ENCODE measurements at places on chromosomes 7 and 10.

DNA sequence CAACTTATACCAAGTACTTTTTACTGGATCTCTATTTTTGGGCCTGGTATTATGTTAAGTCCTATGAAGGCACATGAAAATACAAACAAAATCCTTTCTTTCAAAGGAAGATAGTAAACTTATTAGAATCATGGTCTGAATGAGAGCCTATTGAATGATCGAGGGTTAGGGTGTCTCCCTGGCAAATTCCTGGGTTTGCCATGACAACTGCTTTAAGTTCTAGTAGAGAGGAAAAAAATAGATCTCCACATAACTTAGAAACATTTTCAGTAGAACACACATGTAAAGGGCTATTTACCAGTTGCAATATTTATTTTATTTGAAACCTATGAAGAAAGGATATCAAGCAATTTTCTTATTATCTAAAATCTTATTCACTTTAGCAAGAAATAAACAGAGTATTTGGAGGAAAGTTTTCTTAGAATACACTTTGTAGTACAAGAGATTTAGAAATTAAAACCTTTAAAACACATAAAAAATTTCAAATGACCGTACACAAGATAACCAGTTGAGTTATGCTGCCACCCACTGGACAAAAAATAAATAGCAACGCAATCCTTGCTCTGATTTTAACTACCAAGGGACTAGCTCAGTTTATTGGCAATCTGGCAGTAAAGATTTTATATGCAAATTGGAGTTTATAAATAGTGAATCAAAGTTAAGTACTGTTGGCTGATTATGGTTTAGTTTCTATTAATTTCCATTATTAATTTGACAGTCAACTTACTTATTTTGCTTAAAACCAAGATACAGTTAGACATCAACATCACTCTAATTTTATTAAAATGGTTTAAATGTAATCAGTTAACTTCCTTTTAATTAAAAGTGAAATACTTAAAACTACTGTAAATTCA lies 33.9 kb downstream of the CACUL1 start:
- peak; percentile 77 for DNase-seq

GRCh38 chr7:47328392-47329319 lies 253.3 kb downstream of the TNS3 start:
- no peak for DNase-seq

DNA sequence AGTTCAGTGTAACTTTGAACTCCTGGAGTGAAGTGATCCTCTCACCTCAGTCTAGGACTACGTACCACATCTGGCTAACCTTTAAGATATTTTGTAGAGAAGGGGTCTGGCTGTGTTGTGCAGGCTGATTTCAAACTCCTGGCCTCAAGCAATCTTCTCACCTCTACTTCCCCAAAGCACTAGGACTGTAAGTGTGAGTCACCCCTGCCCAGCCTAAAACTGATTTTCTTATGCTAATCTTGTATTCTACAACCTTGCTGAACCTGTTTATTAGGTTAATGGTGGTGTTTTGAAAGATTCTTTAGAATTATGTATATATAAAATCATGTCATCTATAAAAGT lies 58.0 kb downstream of the LCOR start:
- no peak for DNase-seq

DNA sequence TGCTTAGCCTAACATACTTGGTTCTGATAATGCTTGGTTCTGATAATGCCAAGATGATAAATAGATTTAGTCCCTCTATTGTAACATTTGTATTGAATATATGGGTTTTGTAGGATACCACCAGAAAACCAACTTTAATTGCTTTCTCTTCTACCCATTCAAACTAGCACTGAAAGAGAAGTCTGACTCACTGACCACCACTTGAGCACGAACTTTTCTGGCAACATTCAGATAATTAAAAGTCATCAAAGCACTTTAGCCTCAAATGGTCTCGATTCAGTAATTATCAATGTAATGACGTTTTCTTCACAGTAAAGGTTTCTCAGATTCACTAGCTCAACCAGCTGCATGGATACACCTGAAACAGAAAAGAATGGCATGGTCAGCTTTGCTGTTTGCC lies 63.0 kb downstream of the HDAC9 start:
- no peak for DNase-seq

DNA sequence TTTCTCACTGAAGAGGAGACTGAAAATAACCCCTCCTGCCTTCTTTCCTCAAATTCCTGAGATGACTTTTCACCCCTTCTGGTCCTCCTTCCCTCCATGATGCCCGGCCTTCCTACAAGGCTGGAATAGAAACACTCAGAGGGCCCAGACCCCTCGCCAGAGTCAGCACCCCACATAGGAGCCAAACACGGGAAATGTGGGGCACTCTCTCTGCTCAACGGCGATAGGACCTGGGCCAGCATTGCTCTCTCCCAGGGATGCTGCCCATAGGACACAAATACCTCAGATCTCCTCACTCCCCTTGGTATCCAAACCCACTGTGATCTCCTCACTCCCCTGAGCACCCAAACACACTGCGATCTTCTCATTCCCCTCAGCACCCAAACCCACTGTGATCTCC lies 7.4 kb downstream of the CFAP46 start:
- DNase-seq, result no peak

DNA sequence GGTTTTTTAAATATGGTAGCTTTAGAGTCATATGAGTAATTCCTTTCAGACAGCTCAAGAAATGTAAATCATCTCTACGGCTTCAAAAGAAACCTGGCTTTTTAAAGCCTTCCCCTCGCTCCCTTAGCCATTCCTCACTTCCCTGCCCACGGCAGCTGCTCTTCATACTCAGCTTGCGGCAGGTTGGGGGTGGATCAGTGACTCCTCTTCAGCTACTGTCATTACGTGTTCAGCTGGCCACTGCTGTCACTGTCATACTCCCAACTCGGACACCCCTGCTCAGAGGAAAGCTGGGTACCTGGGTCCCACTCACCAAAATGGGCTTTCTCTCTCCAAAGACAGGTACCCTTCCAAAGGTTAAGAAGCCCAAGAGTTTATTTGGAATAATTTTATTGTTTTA lies 6.6 kb downstream of the YWHAG start:
- no peak for DNase-seq

GRCh38 chr7:16368885-16369284 lies 52.5 kb downstream of the CRPPA start:
- no peak for DNase-seq

DNA sequence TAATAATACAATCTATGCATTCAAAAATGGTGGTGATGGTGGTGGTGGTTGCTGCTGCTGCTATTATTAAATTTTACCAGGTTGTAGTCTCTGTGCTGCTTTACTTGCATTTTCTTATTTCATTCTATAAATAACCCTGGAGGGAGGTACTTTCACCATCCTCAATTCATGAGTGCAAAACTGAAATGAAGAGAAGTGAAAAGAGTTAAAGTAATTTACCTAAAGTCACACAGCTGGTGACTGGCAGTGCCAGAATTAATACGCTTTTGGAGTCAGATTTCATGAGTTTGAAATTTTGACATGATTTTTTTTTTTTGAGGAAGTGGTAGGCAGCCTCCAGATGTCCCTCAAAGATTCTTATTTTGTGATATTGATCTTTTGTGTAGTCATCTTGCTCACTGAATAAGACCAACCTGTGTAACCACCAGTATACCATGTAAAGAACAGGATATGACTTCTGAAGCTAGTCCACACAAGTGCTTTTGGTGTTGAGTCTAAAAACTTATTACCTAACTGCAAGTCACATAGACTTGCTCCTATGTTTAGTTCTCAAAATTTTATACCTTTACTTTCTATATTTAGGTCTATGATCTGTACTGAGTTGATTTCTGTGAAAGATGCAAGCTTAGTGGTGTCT lies 218.8 kb downstream of the ZWINT start:
- no peak for DNase-seq

- DNase-seq, result no peak
Measured at GRCh38 chr7:30178748-30179436, 44.1 kb downstream of the MTURN start.

- no peak for DNase-seq
Measured at GRCh38 chr7:5420067-5420880, 3.4 kb downstream of the TNRC18 start.

- no peak for DNase-seq
Measured at GRCh38 chr10:93445097-93445960, 36.8 kb downstream of the MYOF start.

GRCh38 chr7:148547951-148548350 lies 42.6 kb upstream of the C7orf33 start:
- DNase-seq, result no peak

DNA sequence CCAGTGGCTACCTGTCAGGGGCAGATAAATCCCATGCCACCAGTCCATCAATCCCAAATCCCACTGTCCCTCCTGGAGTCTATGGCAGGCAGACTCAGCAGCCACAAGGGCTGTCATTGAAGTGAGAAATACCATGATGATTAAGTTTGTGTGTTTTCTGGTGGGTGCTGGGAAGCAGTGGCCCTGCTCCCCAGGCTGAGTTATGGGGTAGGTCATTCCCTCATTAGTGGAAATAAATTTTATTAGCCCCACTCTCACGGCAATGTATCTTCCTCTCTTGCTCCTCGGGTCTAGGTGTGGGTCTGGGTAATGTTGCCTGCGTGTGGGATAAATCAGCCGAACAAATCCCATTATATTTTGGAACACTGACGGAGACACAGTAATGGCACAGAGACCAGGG lies 76.8 kb downstream of the PLXNA4 start:
- DNase-seq, result no peak

DNA sequence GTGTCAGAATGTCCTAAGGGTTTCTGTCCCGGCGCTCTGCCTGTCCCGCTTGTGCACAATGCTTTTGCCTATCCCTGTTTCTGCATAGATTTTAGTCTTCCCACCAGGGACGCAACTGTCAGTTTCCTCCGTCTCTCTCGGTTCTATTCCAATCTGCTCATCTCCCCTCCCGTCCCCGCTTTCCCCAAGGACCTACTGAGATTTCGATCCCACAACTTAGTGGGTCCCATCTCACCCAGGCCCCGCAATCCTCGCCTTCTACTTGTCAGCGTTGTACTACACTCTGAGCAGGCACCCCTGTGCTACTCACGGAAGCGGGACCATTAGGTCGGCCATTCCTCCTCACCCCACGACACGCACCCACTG lies 519 bp upstream of the ZNF655 start:
- no peak for DNase-seq

GRCh38 chr10:100129424-100129823 lies 47.8 kb upstream of the CPN1 start:
- no peak for DNase-seq

DNA sequence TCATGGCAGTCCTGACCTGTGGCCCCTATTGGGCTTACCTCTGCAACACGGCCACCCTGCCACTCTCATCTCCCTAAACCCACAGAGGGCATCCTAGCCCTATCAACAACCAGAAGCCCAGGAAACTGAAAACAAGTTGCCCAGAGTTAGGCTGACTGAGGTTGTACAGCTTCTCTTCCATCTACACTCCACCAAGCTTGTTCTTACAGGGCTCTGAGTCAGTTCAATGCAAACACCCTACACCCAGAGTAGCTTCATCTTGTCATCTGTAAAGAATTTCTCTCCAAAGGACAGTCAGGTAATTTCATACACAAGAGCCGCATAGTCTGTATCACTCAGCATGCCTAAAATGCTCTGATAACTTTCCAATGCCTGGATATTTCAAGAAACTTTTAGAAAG lies 175.4 kb downstream of the ARID5B start:
- DNase-seq, result no peak

- no peak for DNase-seq
Measured at GRCh38 chr7:96691702-96692101, 17.9 kb downstream of the SEM1 start.

DNA sequence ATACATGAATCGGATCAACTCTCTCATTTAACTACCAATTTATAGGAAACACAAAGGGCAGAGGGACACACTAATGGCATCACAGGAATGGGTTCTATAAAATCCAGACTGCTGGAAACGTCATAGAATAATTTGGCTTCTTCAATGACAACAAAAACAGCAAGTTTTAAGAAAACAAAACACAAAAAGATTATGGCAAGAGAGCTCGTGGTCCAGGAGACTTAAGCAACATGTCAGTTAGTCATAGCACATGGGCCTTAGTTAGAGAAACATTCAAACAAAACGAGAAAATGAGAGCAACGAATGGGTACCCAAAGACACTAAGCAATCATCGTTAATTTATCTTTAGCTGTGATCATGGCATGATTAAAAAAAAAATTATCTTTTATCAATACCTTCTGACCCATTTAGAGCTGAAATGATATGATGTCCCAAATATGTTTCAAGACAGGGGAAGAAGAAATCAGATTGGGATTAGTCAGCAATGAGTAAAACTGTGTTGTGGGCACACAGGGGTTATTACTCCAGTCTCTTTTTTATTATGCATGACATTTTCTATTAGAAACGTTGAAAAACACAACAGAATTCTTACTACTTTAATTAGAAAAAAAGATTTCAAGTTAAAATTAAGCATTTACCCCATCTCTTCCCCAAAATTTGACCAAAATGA lies 28.3 kb downstream of the NCAPG2 start:
- DNase-seq, result no peak

Measured in activated CD4-positive, alpha-beta T cell treated with anti-CD3 and anti-CD28 coated beads, Interleukin-2, amount 10 ng/mL, durations not matched to agents 7 days and 5 days (primary cell).